GM19239 (cell line): ENCODE measurements at places on chromosomes 1 and 21.
A peak's percentile ranks its signal among the peaks of the same experiment; 100 is the strongest.

DNA sequence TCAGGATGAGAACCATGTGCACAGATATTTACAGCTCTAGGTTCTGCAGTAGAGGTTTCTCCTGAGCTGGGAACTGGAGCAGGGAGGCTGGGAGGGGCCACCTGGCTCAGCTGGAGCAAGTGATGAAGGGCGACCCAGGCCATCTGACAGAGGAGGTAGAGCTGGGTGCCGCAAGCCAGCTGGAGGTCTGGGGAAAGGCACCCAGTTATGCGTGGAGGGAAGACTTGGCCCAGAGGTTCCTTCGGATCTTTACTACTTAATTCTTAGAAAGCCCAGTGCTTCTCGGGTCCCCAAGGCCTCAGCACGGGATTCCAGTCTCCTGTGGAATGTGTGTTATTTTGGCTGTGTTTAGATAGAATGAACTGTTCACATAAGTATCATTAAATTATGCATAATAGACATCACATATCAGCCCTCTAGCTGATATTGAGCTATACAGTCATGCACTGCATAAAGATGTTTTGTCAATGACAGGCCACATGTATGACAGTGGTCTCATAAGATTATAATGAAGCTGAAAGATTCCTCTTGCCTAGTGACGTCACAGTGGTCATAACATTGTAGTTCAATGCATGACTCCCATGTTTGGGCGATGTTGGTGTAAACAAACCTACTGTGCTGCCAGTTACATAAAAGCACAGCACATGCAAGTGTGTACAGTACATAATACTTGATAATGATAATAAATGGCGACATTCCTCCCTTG lies 245.1 kb downstream of the RHOU start:
- DNase-seq: no peak

DNA sequence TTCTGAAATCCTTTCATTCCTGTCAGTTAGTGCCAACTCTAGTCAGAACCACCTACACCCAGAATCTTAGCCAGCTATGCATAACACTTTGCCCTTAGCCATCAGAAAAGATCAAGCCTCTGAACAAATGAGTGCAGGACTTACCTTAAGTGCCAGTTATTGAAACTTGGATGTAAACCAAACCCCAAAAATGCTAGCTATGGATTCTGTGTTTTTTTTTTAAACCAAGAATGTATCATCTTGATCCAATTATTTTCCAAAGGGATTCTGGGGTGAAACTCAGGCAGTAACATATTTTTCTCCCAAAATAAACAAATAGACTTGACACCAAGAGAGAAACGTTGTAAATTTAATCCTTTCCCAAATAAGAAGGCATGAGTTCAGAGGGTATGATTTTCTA lies 538.6 kb upstream of the ADAMTS5 start:
- no peak for DNase-seq

DNA sequence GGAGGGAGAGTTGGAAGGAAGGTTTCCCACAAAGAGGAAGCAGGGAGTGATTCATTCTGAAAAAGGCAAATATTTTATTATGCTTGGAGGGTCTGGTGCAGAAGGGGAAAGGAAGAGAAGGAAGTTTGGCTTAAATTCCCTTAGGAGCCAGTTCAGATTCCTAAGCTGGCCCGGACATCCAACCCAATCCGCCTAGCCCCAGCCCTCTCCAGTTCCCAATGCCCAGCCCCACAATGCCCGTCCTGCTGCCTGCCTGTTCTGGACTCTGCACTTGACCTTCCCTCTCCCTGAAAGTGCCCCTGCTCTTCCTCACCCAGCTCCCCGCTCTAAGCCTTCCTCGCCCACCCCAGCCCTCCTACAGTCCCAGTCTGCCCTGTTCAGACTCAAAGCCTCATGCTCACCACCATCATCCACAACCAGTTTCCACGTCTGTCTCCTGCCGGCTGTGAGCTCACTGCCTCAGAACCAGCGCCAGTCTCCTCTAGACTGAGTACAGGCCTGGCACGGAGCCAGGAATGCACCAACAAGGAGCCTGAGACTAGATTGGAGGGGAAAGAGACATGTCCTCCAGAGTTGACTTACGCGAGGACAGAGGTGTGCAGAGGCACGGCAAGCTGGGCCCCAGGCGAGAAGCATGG lies 18.9 kb downstream of the CAPN2 start:
- DNase-seq: no peak

- peak; percentile 9 for DNase-seq
These were observed 1.2 kb downstream of the KCTD3 start for GRCh38 chr1:215568299-215568692.

DNA sequence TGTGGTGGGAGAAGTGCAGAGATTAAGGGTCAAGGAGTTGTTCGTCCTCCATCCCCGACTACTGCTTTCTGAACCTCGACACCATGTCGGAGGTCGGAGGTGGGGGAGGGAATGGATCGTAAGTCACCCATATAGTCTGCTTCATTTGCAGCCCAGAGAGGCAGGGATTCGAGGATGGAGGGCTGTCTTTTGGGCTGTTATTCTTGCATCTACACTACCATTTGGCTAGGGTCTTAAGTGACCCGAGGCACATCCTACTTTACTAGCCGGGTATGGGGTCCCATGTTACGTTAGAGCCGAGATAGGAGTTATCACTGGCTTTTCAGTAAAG lies 578 bp downstream of the USP21 start:
- DNase-seq: no peak

DNA sequence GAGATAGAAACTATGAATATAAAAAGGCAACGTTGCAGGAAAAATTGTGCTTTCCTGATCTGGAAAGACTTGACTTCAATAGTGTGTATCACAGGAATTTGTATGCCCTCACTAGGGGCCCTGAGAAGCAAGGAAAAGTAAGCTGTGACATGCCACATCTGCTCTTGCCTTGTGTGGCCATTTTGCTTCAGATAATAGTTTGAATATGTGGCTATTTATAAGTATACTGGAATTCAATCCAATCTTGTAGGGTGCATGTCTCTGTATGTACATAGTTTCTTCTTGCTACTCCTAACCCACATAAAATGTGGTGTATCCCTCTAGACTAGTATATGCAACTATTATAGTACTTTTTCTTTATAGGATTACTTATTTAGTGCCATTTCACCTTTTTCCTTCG lies 31.1 kb upstream of the SCYL3 start:
- DNase-seq: no peak

DNA sequence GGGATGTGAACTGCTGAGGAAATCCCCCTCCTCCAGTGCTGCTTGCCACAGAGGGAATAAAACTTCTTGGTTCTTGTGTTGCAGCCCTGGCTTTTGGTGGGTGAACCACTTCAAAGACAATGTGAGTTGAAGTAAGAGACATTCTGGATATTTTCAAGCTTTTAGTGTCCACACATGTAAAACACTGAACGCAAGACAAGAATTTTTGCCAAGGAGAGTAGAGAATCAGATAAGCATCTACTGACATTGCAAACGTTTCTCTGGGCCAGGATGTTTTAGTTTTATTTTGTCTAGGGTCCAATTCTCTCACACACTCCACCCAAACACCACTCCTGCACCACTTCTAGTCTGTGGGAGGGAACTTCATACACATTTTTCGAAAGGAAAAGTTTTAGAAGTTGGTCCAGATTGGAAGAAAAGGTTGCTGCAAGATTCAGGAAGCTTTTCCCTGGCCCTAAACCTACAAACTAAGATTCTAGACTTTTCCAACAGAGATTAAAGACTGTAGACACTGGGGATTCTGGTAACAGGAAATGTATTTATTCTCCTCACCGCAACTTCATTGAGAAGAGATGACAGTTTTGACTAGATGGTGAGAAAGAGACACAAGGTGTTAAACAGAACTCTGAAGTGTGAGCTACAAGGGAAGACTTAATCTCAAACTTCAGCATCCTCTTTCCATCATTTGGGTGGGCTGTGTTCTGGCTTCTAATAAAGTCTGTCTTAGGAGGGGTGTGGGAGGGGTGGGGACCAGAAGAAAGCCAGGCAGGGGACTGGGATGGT lies 16.1 kb downstream of the FASLG start:
- DNase-seq: no peak

GRCh38 chr1:197761654-197762053 lies 13.6 kb downstream of the DENND1B start:
- no peak for DNase-seq

GRCh38 chr1:34213956-34214355 lies 37.2 kb downstream of the C1orf94 start:
- no peak for DNase-seq

DNA sequence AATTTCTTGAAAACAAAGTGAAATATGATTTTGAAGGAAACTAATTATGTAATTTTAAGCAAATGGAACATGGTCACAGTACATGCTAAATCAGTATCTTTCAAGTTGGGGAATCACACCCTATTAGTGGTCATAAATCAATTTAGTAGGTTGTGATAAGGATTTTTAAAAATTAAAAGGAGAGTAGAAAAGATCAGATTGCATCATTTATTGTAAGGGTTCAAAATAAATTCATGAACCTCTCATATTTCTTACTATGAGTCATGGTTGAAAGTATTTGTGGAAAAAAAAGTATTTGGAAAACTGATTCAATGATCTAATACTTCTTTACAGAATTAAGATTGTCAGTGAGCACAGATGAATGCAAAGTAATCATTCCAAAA lies 14.6 kb downstream of the ADSS2 start:
- no peak for DNase-seq

DNA sequence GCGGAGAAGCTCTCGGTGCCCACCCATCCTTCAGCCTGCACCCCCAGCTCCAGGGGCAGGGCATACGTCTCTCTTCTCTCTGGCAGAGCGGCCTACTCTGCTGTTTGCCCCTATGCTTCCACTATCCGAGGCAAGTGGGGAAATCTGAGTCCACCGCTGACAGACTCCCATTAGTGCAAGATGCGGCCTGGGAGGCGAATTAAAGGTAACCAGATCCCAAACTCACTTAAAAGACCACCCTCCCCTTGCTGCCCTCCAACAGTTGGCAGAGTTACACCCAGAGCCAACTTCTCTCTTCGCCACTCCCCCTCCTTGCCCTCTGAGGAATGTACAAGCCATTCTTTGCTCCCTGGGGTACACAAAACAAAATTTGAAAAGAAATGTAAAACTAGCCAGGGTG lies 6.4 kb downstream of the FOXD3 start:
- DNase-seq: no peak

DNA sequence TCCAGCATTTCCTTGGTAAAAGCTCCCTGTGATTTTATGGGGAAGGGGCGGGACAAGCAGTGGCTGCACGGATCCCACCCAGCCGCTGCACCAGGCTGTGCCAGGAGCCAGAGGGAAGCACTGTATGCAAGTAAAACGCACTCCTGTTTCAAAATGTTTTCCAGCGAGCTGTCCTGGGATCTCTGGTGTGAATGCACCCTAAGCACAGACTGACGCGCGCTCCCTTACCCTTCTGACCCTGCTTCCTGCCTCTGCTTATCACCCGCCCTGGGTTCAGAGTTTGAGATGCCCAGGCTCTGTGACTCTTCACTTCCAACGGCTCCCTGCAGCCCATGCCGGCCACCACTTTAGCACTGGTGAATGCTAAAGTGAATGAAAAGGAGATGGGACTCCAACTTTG lies 131.2 kb downstream of the RHOU start:
- no peak for DNase-seq

DNA sequence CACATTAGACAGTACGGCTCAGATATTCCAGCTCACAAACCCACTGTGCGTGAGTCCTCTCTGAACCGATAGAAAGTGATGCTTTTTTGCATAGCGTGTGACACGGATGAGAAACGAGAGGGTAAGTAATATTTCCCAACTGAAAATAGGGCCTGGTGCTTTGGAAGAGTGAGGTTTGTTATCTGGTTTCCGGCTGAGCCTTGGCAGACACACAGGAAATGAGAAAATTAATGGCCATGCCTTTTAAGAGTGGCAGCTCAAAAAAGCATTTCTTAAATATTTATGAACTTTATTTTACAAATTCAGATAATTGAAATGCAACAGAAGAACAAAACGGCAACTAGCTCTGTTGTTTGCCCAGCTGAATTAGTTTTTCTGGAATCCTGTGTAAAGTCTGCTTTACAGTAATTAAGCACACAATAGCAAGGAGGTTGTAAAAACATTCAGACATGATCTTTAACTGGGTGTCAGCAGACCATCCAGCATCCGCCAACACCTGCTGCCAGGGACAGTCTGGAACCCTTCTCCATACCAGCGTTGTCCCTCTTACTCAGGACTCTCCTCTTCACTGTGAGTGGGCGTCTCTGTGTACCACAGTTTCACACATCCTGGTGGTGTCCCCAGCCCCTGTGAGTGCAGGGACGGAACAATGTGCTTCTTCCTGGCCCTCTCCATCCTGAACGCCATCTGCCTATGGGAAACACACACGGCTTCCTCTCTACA lies 155.4 kb downstream of the PGBD5 start:
- DNase-seq: peak; percentile 39

DNA sequence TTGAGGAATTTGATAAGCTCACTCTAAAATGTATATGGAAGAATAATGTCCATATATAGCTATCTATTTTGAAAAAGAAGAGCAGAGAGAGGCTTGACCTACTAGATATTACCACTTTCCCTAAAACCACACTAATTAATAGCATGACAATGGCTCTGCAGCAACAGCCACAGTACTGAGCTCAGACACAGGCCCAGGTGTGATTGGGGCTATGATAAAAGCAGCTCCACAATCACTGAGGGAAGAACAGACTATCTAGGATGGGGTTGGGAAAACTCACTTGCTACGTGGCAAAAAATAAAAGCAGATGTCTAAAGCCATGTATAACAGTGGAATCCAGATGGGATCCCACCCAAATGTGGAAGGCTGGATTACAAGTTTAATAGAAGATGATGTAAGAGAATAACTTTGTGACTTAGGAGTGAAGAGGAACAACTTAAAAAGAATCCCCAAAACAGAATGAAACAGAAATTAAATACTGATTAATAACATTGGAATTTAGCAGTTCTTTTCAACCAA lies 80.8 kb upstream of the RAB4A start:
- no peak for DNase-seq

GRCh38 chr1:208603721-208604120 lies 359.5 kb upstream of the PLXNA2 start:
- DNase-seq: no peak

DNA sequence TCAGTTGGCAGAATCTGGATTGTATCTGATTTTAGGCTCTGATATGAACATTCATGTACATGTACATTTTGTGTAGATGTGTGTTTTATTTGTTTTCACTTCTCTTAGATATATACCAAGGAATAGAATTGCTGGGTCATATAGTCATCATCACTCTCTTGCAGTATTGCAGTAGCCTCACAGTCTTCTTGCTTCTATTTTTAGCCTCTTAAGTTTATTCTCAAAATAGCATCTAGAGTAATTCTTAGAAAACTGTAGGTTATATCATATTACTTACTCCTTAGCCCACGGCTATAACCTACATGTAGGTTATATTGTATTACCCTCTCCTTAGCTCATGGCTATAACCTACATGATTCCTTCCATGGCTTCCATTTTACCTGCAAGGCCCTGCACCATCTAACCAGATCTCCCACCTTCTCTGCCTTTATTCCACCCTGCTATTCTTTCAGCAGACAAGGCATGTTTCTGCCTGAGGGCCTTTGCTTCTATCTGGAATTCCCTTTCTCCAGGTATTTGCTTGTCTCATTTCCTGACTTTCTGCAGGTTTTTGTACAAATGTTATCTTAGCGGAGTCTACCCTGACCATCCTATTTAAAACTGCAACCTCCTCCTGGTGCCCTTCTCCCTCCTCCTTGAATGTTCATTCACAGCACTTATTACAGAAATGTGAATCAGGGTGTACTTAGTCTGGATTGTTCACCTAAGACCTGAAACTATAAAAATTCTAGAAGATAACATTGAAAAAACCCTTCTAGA lies 109.0 kb upstream of the ETV3 start:
- DNase-seq: no peak

- DNase-seq: no peak
These were observed 23.5 kb downstream of the PEX14 start for GRCh38 chr1:10498231-10498630.

- no peak for DNase-seq
These were observed 26.5 kb downstream of the SSBP3 start for GRCh38 chr1:54379555-54380289.
